ENCODE measurements at places on chromosomes 4 and X.
A peak's percentile ranks its signal among the peaks of the same experiment; 100 is the strongest.

DNA sequence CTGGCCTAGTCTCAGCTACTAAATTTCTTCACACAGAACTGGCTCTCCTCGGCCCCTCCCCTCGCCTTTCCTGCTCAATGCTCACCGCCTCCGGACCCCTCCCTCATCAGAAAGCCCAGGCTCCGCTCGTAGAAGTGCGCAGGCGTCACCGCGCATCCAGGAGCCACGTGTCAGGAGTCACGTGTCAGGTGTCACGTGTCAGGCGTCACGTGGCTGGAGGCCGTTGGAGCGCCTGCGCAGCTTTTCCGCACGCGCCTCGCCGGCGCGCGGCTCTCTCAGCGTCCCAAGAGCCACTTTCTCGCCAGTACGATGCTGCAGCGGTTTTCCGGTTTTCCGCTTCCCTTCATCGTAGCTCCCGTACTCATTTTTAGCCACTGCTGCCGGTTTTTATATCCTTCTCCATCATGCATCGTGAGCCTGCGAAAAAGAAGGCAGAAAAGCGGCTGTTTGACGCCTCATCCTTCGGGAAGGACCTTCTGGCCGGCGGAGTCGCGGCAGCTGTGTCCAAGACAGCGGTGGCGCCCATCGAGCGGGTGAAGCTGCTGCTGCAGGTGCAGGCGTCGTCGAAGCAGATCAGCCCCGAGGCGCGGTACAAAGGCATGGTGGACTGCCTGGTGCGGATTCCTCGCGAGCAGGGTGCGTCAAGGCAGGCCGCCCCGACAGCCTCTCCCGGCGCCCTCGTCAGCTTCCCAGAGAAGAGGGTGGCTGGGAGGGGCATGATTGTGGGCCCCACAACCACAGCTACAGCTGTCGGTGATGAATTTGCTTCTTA, at the start of gene SLC25A31:
SLC25A31 (plus strand) TSS at position 259 of the 772 bp plus-strand sequence; CDS start at position 405, 146 bp downstream.
- no peak for DNase-seq

- no peak for DNase-seq
These were observed 22.2 kb downstream of the JADE1 start for GRCh38 chr4:128831531-128832242.

DNA sequence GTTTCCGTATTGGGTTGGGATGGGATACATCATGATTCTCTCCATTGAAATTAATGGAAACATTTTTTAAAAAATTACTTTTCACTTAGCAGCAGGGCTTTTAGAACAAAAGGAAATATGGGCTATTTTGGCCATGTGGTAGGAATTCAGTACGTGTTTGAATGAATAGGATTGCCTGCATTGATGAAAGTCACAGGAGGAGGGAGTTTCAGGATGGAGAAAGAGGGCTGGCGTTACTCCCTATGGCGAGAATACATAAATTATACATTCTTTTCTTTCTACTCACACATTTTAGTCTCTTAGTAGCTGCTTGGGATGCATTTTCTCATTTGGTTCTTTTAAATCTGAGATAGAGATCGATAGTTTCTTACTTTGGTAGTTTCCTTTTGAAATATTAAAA, 100.3 kb upstream of the PDHA1 start:
- no peak for DNase-seq

GRCh38 chrX:152913346-152913745, 15.5 kb downstream of the ZNF185 start:
- no peak for DNase-seq

DNA sequence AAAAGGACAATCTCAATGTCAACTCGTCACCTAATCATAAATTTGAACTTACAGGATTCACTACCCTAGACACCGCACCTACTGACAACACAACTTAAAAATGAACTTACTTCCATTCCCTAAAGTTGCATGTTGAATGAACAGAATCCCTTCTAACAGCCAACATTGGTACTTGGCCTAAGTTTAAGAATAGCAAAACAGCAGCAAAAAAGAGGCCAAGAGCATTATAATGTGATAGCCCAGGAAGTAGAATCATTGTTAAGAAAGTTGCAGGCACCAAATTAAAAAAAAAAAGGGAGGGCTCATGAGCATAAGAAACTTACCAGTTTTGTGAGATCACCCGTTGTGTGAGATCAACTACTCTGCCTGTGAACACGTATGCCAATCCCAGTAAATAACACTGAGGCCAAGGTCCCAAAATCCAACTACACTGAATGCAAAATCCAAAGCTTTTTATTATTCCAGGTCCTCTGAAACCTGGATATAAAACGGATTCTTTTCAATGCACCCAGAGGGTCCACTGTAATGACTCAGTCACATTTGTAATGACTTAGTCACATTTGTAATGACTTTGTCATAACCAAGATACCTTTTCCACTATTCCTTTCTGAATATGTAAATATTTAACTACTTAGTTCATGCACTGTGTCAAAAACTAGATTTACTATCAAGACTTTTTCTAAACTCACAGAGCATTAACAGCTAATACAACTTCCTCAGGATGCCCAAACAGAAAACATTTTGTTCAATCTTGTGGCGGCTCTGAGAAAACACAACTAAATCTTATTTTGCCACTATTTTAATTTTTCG, 6.8 kb downstream of the HNRNPDL start:
- DNase-seq = no peak

GRCh38 chrX:101550362-101550750, at the start of gene ARMCX1:
Gene ARMCX1 (plus strand): TSS chrX:101550547. CDS start chrX:101552931, 2,384 bp downstream.
- no peak for DNase-seq

- no peak for DNase-seq
These were observed 68.2 kb upstream of the MAML3 start for GRCh38 chr4:140222171-140222570.

GRCh38 chrX:38548508-38548907, 12.8 kb upstream of the TSPAN7 start:
- no peak for DNase-seq

DNA sequence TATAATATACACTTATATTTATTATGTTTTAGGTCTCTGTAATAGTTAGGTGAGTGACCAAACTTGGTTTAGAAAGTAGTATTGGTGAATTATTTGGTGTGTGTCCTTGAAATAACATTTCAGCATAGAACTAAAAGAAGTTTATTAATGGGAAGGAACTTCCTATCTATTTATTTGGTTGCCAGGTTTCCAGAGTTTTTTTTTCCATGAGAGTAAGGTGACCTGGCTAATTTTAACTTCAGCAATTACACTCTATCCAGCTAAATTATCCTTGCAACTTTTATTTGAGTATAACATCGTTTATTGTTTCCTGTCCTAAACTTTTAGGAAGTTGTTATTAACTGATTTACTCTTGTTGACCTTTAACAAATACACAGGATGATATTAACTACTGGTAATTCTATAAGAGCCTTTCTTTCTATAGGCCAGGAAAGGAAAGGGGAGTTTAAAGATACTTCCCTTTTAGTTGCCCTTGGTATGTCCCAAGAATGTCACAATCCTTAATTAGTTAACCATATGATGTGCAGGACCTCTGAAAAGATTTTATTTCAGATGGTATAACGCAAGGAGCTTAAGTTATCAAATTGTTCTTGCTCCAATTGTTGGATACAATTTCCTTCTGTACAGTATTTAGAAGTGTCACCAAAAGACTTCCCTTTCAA, 18.9 kb downstream of the PRDM8 start:
- DNase-seq = no peak

- no peak for DNase-seq
These were observed 46.1 kb downstream of the SLIT2 start for GRCh38 chr4:20297783-20298182.

DNA sequence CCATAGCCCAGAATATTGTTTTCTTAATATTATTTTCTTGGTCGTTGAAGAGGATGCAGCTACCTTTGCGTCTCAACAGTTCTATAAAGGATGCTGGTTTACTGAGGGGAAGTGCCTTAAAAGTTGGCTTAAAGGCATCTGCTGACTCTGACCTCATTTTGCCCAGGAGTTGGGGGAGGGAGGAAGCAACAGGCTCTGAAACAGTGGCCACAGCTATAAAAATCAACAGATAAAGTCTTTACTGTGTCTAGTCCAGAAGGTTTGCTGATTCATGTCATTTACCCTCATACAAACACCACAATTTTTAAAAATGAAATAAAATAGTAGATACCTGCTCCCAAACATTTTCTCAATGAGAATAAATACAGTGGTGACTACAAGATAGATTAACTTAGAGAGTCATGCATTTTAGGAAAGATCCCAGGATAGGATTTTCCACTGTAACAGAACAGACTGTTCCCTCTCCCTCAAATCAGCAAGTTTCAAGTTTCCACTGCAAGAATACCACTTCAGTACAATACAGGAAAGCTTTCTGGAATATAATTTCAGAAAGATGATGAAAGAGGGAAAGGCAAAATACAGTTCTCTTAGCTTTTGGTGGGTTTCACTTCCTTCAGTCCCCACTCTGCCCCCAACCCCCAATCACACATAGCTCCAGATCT, 1.9 kb downstream of the PHKA1 start:
- no peak for DNase-seq

DNA sequence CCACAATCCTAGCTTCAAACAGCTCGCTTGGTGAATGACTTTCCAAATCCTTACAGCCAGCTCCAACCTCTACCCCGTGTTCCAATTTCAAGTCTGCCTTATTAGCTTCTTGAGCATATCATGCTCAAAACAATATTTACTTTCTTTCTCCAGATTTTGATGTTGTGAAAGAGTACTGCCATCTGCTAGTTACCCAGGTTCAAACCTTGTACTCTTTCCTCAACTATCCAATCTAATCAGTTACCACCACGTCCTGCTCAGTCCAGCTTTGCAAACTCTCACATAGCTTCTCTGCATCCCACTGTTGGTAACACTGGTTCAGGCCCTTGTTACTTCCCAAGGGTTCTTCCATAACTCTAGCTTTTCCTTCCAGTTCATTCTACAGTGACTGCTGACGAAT, 179.1 kb downstream of the NR3C2 start:
- no peak for DNase-seq

DNA sequence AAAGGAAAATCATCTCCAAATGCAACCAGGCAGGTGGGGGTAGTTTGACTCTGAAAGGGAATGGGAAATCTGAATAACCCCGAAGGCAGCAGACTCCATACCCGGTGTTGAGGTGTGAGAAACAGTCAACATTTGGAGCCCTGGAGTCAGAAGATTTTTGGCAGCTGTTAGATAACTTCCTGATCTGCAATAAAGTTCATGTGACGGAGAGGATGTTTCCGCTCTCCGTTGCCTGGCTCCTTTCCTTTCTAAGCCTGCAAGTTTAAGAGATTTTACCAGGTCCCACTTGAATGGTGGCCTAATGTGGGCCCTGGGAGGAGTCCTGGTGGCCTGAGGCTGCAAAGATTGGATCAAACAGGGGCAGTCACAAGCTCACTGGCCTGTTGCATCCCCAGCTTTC, 27.7 kb downstream of the HAND2 start:
- no peak for DNase-seq

GRCh38 chr4:1717129-1718094, 3.7 kb downstream of the TMEM129 start:
- no peak for DNase-seq

DNA sequence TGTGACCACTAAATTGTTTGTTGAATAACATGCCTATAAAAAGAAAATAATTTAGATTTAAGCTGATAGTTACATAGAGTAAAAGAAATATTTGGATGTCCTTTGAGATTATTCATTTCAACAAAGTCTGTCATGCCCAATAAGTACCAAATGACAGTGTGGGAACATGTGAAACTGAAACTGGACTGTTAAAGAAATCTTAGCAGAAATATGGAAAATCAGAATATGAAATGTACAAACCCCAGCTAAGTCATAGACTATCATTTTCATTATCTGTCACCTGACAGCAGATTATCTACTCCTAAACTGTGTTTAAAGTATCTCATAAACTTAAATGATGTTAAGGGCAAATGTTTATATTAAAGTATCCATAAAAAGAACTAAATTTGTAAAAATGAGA, 437.8 kb upstream of the FAM241A start:
- DNase-seq = no peak

- no peak for DNase-seq
These were observed 199.3 kb downstream of the BMPR1B start for GRCh38 chr4:94957030-94957429.

DNA sequence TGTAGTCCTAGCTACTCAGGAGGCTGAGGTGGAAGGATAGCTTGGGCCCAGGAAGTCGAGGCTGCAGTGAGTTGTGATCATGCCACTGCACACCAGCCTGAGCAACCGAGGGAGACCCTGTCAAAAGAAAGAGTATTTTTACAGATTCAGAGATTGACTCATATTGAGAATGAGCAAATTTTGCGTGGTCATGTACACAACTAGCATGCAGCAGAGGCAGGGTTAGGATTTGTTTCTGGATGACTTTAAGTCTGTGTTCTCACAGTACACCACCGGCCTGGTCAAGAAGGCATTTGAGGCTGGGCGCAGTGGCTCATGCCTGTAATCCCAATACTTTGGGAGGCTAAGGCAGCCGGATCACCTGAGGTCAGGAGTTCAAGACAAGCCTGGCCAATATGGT, 44.8 kb upstream of the CBR4 start:
- DNase-seq = no peak

DNA sequence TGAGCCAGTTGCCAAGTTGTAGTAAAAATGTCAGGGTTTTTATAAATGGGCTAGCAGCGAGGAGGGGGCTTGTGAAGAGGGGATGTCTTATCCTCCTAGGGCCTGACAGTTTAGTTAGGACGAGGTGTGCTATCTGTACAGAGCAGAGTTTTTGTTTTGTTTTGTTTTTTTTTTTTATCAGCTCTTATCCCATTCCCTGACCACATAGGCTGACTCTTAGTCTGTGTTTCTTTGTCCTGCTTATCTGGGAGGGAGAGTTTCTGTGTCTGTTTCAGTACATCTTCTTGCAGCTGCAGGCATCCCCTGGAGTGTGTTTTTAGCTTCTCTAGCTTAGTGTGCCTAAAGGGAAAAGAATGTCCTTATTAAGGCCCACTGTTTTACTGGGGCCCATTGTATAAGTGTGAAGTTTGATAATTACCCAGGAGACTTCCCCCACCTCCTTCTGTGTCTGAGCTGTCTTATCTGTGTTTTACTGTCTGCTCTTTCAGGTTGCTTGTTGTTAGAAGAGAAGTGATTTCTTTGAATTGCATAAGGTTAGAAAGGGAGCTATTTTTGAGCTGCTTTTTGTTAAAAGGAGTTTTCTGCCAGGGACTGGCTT, 32.0 kb downstream of the PAGE2 start:
- no peak for DNase-seq

GRCh38 chr4:1010395-1011021, 918 bp upstream of the FGFRL1 start:
- DNase-seq = peak; percentile 78

GRCh38 chr4:65515646-65516045, 154.6 kb downstream of the EPHA5 start:
- DNase-seq = no peak
